Glomerular endothelial cell (primary cell): ENCODE measurements at places on chromosomes 1 and 21.

GRCh38 chr1:54597455-54598030, 25.8 kb downstream of the FAM151A start:
- DNase-seq, result no peak

DNA sequence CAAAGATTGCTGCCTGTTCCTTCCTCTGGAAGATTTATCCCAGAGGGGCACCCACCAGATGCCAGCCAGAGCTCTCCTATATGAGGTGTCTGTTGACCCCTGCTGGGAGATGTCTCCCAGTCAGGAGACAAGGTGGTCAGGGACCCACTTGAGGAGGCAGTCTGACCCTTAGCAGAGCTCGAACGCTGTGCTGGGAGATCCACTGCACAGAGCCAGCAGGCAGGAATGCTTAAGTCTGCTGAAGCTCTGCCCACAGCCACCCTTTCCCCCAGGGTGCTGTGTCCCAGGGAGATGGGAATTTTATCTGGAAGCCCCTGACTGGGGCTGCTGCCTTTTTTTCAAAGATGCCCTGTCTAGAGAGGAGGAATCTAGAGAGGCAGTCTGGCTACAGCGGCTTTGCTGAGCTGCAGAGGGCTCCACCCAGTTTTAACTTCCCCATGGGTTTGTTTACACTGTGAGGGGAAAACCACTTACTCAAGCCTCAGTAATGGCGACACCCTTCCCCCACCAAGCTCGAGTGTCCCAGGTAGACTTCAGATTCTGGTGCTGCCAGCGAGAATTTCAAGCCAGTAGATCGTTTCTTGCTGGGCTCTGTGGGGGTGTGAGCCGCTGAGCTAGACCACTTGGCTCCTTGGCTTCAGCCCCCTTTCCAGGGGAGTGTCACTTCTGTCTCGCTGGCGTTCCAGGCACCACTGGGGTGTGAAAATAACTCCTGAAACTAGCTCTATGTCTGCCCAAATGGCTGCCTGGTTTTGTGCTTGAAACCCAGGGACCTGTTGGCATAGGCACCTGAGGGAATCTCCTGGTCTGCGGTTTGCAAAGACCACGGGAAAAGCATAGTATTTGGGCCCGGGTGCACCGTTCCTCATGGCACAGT, 51.1 kb upstream of the PDC start:
- no peak for DNase-seq

DNA sequence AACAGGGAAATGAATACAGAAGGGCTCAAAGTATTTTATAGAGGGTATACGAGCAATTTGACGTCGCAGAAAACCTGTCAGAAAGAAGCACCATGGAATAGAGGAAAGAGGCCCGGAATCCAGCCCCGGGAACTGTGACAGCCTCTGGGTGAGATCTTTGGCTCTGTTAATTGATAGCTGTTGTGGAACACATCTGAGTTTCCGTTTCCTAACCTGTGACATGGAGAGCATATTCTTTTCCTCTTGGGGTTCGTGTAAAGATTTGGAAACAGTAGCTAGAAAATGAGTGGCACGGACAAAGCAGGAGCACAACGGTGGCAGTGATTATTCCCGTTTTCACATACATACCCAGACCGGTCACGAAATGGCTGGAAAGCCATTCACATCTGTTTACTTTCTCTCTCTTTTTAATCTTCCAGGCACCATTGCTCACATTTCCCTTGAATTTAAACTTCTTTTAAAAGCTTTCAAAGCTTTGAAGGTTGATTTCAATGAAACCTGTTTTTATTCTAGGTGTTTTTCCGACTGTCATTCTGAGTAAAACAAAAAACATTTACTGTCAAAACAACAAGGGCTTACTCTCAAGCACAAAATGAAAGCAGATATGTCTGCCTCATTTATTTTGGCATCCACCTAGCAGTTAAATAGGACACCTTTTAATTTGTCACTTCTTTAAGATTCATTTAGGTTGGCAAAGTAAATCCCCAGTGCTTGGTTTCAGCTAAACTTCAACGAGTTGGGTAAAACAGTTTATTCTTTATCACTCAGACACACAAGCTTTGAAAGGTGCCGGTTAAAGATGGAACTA, 26.7 kb upstream of the C8B start:
- DNase-seq, result no peak

DNA sequence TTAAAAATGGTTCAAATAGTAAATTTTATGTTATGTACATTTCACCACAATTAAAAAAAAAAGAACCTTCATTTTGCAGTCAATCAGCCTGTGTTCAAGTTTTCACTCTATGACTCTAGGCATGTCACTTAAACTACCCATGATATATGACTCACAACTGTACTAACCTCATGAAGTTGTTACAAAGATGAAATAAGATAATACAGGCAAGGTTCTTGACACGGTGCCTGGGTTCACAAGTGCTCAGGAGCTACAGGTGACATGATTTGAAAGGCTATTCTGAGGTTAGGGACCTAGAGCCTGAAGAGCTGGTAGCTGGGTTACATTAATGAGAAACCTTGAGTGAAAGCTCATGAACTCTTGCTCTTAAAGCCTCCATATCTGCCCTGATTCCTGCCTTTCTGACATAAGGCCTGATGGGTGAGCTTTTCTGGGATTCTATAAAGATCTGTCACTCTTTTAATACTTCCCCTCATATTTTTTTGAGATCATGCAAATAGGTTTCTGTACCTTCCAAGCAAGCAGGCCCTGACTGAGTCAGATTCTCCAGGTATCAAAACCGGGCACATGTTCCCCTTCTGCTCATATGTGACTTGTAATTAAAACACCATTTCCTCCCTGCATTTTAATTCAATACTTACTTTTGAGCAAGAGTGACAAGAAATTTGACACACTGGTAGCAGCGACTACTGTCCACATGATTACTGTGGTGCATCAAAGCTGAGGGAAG, 34.0 kb downstream of the PCSK9 start:
- no peak for DNase-seq

GRCh38 chr1:203199816-203200571, 13.5 kb upstream of the CHI3L1 start:
- DNase-seq, result no peak

DNA sequence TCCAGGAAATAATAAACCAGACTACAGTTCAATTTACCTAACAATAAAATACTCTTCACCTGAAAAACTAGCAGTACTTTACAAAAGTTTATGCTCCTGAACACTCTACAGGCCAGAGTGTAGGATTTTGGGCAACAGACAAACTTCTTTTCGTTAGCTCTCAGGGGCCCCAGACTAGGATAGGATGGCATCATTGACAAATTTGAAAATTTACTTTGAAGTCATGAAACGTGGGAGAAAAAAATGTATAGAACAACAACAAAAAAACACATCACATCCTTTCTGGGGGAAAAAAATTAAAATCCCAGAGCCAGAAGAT, 1.2 kb downstream of the PTP4A2 start:
- no peak for DNase-seq

- DNase-seq, result no peak
Observed at GRCh38 chr1:17075470-17076255, 21.8 kb upstream of the SDHB start.

- no peak for DNase-seq
Observed at GRCh38 chr1:6512908-6513280, 21.4 kb upstream of the PLEKHG5 start.
